ENCODE measurements at places on chromosomes 13 and 19.

- DNase-seq, result peak; percentile 9
Measured at GRCh38 chr19:44792281-44792680, 14.6 kb downstream of the CBLC start.

- DNase-seq, result peak; percentile 91
Measured at GRCh38 chr19:39160523-39160861, 34.9 kb downstream of the PAK4 start.

DNA sequence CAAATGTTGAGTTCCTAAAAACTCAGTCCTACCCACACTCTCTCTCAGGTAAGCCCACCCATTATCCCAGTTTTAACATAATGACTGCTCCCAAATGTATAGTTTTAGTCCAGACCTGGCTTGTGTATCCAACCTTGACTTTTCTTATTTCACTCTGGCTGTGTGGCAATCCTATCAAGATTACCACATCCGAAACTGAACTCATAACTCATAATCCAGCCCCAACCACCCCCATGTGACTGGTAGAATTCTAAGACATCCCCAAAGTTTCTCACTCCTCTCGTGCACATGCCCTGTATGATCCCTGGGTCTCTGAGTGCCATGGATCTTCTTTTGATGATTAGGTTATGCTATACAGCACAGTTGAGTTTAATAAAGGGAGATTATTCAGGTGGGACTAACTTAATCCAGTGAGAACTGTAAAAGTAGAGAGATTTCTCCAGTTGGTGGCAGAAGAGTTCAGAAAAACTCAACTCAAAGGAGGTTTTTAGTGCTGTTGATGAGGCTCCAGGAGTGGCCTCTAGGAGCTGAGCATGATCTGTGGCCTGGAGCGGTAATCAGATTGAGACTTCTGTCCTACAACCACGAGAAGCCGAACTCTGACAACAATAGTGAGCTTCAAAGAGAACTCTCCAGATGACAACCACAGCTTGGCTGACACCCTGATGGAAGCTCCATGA lies 413.4 kb downstream of the ZNF536 start:
- DNase-seq, result no peak

DNA sequence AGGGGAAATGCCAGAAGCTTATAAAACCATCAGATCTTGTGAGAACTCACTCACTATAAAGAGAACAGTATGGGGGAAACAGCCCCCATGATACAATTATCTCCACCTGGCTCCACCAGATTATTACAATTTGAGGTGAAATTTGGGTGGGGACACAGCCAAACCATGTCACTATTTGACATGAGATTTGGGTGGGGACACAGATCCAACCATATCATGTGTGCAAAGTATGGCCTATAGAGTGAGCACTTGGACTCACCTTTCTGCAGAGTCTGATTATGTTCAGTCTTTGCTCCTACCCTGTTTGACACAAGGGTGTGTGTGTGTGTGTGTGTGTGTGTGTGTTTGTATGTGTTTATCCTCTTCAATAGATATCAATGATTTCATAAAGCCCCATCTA lies 287.5 kb downstream of the ZNF536 start:
- no peak for DNase-seq

- DNase-seq, result no peak
Measured at GRCh38 chr13:106212386-106213010, 323.0 kb downstream of the EFNB2 start.

DNA sequence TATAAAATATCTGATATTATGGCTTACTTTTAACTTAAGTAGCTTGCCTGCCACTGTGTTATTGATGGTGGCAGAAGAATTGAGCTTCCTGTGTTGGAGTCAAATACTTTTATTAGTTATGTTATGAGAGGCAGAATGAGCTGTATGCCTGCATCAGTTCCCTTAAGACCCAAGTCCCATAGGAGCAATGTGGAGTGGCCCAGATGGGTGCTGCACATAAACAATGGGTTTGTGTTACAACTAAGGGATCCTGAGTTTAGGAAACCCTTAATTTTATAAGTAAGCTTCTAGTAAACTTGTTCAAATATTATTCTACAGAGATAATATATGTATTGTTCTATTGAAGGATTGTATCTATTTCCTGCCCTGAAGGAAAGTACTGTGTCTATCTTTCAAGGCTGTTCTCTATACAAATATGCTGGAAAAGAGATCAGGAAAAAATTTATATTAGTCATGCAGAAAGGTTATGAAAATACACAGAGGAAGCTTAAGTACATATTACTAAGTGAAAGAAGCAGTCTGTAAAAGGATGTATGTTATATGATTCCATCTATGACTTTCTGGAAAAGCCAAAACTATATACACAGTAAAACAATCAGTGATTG lies 2018.0 kb upstream of the PCDH20 start:
- no peak for DNase-seq

DNA sequence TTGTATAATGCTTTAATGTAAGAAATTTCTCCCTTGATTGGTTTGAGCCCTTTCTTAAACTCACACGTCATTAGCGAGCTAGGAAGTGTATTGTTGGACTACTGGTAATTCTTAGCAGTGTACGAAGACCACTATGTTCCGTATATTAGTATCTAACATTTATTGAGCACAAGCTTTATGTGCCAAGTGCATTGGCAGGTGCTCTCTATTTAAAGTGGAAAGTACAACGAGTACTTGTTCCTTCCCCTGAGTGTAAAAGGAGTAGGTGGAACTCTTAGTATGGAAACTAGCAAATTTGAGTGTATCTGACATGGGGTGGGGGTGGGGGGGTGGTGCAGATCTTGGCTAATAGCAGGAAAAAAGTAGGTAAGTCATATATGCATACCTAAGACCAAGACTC lies 594.7 kb downstream of the FGF9 start:
- no peak for DNase-seq

DNA sequence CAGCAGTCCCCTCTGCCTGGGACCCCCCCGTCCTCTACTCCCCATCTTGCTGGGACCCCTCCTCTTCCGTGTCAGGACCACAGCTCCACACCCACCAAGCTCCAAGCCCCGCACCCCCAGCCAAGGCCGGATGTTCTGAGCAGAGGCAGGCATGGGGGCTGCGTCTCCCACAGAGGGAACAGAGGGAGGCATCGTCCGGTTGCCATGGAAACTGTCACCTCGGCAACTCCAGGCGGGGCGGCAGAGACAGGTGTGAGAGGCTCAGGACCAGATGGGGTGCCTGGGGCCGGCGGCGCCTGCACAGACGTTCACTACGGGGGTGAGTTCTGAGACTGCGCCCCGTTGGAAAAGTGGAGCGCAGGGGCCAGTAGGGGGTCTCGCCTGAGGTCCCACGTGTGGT lies 5.4 kb downstream of the RNU6-9 start:
- no peak for DNase-seq

DNA sequence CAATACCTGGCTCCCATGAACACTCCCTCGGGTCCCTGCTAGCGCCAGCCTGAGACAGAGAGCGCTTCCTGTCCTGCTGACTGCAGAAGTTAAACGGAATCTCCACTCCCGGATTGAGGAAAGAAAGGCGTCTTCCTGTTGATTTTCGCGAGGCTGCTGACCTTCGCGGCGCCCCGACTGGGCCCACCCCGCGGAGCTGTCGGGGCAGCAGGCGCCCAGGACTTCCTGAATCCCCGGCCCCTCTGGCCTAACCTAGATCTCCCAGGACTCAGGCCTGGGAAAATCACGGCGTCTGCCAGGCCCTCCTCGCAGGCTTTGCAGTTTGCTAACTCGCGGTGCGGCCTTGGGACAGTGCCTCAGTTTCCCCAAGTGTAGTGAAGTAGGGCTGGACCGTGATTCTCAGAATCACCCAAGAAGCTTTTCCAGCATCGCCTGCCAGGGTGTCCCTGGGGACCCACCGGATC lies 108.8 kb downstream of the KCTD15 start:
- peak; percentile 76 for DNase-seq

DNA sequence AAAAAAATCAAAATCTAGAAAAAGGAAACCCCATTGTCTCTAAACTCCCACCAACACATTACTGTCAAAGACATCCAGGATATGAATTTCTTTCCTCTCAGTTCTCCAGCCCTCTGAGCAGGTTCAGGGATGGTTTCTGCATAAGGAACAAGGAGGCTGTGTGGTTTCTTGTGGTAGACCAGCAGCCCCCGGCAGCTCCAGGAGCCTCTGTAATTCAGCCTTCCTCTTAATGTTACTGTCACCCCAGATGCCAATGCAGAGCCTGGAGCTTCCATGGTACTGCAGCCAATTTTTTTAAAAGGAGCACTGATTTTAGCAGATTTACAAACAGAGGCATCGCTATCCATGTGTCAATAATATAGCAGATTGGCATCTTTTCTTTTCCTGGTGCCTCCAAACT lies 100.6 kb upstream of the FAM216B start:
- no peak for DNase-seq

DNA sequence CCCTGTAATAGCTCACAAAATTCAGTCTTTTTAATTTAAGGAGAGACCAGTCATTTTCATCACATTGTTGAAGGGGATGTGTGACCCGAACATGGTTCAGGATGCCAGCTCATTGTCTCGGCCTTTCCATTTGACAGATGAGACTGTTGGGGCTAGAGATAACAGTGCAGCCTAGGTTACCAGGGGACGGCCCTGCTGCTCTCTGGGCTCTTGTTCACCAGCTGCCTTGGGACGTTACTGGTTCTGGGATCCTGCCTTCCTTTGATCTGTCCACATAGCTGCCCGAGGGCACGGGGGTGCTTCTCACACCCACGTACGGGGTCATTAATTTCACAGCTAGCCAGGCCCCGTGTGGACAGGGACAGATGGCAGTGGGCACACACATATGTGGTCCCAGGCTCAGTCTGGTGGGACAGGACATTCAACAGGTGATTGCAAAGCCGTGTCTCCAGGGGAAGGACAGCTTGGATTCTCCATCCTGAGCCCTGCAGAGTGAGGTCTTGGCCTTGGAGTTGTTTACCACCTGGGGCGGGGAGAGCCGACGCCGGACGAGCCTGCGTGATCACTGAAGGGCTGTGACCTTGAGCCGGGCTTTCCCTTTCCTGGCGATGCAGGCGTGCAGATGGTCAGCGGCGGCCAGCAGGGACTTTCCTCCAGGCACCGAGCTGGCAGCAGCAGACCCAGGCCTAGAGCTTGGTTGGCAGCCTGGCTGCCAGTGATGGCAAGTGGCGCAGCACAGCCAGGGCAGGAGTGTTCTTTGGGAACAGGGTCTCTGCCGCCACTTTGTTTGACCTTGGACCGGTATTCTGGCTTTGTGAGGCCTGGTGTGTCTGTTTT lies 26.7 kb upstream of the NPAS1 start:
- no peak for DNase-seq

- no peak for DNase-seq
Measured at GRCh38 chr19:5588441-5588840, 20.7 kb upstream of the TINCR start.

DNA sequence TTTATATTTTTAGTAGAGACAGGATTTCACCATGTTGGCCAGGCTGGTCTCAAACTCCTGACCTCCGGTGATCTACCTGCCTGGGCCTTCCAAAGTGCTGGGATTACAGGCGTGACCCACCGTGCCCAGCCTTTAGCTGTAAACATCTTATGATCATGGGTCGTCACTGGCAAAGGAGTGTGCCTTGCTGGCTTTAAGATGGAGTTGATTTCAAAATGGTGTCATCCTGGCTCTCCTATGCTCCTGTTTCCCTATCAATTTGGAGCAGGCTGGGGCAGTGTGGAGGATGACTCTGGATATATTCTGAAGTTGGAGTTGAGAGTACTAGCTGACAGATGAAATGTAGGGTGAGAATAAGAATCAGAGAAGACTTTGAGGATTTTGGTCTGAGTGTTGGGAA lies 18.4 kb upstream of the ATP8A2 start:
- DNase-seq, result no peak

DNA sequence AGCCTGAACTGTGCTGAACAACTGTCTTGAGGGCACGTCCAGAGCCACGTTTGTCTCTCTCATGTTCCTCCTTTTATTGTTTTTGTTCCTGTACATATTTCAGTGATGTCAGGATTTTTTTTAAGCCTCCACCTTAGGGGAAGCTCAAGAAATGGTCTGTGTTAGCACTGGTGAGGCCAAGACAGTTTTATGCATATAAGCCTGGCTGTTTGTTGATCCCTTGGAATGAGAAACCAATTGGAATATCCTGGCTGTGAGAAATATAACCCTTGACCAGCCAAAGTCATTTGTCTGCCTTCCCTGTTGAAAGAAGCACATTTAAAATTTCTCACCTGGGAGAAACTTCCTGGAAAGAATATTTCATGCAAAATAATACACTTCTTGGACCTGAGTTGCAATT lies 115.8 kb downstream of the DNAJC15 start:
- no peak for DNase-seq

DNA sequence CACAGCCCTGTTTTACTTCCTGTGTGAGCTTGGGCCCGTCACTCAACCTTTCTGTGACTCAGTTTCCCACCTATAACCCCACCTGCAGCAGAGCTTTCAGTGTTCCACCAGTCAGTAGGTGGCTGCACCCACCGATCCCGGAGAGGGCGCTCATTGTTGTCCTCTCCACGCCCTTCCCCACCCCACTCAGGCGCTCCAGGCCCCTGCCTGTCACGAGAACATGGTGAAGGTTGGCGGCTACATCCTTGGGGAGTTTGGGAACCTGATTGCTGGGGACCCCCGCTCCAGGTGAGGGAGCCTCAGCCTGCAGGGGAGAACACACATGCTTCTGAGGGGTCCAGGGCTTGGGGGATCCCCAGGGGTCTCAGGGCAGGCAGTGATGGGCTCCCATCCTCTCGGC lies 12.3 kb downstream of the FUZ start:
- DNase-seq, result no peak

DNA sequence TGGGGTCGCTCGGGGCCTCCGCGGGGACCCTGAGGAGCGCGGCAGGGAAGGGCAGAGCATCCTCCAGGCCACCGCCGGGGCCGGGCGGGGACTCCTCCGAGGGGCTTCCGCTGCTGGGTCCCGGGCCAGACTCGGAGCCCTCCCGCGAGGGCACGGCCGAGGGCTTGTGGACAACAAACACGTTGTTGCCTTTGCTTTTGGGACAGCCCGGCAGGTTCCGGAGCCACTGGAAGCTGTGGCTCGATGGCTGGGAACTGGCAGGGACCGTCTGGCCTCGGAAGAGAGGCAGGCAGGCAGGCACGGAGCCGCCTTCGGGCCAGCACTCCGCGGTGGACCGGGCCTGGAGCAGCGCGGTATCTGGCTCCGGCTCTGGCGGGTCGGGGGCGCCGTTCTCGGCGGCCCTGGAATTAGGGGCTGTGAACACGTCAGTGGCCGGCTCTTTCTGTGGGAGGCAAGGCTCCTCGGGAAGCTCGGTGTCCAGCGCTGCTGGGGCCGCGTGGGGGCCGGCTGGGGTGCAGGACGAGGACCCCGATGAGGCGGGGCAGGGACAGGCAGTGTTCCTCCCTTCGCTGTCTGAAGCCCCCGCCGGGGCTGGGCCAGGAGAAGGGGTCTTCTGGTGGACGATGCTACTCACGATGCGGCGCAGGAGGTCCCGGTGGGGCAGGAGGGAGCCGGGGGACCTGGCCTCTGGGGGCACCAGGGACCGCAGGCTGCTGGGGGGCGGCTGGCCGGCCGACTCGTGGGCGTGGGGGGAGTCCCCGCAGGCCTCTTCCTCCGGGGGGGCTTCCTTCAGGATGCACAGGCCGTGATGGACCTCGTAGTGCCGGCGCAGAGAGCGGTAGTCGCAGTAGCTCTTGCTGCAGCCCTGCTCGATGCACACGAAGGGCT lies 27.6 kb downstream of the ZNF541 start:
- DNase-seq, result no peak
